ENCODE measurements at places on chromosomes 2 and 18.

DNA sequence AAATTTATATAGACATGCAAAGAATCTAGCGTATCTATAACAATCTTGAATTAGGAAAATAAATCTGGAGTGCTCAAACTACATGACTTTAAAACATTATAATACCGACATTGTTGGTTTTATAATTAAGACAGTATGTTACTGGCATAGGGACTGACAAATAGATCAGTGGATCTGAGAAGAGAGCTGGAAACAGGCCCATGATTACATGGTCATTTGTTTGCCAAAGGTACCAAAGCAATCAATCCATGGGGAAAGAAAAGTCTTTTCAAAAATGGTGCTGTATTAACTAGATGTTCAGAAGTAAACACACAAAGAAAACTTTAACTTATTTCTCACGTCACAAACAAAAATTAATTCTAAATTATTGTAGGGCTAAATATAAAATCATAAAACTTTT lies 124.2 kb downstream of the BCL2L11 start:
- DNase-seq: no peak

GRCh38 chr2:226581661-226582060 lies 218.0 kb downstream of the IRS1 start:
- no peak for DNase-seq

GRCh38 chr2:25286025-25286400 lies 55.7 kb downstream of the DNMT3A start:
- DNase-seq: peak; percentile 31

- DNase-seq: no peak
Observed at GRCh38 chr2:179412112-179412511, 147.5 kb upstream of the SESTD1 start.

DNA sequence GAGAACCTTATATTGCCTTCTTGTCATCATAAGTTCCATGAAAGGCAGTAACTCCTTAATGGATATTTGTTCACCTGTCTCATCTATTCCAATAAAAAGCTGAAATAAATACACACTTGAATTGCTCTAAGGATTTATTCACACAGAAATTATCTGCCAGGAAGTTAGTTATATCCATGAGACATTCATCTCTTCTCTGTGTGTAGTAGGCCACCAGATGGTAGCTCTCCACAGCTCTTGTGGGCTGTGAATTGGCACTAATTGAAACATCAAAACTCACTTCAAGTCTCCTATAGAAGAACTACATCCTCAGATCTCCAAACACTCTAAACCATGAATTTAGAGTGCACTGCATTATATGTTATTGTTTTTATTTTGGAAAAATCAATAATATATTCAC lies 189.6 kb downstream of the DSC3 start:
- DNase-seq: no peak

DNA sequence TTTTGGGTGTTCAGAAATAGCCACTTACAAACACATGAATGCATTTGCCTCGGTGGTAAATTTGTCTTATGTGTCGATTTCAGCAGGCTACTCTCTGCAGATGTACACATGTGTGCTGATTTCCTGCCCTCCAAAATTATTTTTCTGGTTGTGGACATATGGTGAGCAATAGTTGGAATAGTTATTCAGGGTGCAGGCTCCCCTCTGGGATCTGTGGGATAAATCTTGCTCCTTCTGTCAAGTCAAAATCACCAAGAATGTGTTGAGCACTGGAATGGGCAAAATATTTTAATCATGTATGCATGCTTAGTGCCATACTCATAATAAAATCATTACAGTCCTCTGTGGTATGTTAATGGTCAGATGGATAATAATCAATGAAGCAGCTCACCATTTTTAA lies 684.5 kb downstream of the BCL11A start:
- DNase-seq: no peak

DNA sequence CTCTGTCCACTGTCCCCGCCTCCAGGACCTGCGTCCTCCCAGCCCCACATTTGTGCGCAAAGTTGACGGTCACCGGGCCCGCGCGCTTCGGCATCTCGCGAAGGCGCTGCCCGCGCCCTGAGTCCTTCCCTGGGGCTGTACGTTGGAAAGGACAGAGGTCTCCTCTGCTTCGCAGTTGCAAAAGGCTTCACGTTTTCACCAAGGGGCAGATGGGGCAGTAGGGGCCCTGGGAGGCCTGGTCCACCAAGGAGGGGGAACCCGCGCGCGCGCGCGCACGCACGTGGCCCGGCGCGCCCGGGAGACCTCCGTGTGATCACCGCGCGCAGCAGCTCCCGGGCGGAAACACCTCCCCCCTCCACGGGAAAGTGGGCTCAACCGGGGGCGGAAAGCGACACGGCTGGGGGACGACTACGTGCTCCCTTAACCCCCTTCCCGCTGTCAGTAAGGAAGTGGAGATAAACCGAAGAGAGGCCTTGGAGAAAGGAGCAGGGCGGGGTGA lies 21.9 kb downstream of the TEX44 start:
- peak; percentile 39 for DNase-seq

DNA sequence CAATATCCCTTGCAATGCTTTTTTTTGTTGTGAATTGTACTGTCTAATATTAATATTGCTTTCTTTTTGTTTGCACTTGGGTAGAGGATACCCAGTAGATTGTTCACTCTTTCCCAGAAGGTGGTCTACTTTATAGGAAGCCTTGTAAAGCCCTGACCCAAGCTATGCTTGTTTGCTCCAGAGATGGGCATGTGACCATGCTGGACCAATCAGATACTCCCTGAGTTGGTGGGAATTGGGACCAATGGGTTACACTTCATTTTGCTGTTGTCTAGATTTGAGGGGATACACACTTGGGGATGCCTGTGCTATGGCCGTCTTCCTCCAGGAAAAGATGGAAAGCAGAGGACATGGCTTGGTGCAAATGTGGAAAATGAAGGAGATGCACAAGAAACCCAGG lies 314.3 kb downstream of the DYSF start:
- no peak for DNase-seq

- DNase-seq: no peak
Observed at GRCh38 chr2:241252778-241253475, 62.5 kb downstream of the HDLBP start.

DNA sequence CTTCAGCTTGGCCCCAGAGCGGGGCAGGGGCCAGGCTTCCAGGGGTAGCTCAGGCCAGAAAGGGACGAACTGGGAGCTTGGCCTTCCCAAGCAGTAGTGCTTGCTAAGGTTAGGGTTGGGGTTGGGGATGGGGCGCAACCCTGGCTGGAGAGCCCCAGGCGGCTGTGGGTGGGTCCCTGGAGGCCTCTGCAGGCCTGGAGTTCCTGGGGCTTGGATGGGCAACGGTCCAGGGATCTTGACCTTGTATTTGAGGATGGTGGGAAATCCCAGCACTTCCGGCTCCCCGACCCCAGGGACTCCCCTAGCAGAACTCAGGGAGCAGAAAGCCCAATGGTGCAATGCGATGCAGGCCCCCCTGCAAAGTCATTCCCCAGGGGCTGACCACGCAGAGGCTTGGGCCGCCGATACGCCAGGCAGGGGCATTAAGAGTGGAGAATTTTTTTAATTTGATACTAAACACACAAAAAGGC lies 12.6 kb upstream of the MLPH start:
- DNase-seq: no peak

GRCh38 chr2:65350651-65351056 lies 81.7 kb downstream of the SPRED2 start:
- DNase-seq: no peak

DNA sequence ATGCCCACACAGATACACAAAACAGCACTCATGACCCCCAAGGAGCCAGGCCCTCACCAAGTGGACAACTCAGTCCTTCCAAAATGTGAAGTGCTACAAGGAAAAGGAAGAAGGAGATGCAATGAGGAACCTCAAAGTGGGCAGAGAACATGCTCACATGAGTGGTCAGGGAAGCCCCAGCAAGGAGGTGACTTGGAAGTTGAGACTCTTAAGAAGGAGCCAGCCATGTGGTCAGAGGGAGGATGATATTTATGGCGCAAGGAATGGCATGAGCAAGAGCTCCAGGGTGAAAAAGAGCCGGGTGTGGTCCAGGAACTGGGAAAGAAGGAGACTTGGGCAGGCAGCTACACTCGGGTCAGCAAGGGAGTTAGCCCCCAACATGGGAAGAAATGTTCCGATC lies 30.0 kb upstream of the KLHL29 start:
- no peak for DNase-seq

- no peak for DNase-seq
Observed at GRCh38 chr2:6982934-6983589, 65.8 kb downstream of the RNF144A start.

DNA sequence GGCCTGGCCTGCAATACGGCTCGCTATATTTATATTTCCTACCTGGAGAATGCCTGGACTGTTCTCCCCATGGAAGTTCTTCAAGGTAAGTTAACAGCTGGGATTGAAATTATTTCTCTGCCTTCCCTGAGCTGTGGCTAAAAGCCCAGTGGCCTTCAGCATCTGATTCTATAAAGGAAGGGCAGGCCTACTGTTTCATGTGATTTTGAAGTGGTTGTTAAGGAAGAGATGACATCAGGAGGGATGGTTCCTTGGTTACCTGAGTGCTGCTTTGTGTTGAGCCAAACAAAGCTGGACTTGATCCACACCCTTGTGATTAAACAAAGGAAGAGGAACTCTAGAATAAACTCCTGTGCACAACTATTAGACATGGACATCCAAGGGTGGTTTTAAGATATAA lies 61.6 kb downstream of the MFSD6 start:
- no peak for DNase-seq

- no peak for DNase-seq
Observed at GRCh38 chr2:200592406-200593075, 6.7 kb downstream of the AOX1 start.
